ENCODE measurements at places on chromosomes 6 and 20.

GRCh38 chr6:108689272-108690161 is 128.8 kb downstream of the FOXO3 start:
- DNase-seq: no peak

DNA sequence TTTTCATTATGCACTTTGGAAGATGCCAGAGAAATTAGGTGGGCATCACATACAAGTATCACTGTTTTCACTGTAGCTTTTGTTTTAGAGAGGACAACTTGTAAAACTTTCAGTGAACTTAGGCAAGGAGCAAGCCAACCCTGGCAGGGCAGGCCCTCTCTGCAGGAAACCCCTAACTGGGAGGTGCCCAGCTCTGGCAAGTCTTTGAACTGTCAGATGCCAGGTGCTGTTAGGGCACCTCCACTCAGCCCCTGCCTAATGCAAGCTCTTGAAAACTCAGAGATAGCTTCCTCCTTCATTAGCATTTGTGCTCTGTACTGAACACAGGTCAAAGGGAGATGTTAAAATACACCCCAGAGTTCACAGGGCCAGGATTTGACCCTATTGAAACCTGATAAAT is 774.2 kb upstream of the FLRT3 start:
- DNase-seq: no peak

DNA sequence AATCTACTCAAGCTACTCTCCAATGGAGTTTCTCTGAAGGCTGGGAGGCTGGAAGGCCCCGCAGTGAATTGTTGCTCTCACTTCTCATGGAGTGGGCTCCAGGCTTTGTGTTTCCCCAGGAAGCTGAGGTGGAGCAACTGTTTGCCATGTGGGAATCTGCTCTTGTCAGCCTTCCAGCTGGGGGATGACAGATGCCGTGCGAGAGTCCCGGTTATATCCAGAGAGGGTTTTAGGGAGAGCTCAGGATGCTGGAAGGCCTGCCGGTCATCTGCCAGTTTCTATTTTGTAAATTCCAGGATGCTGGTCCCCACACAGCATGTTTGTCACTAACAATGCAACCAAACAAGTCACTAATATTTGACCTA is 98.2 kb upstream of the NAA20 start:
- no peak for DNase-seq

- DNase-seq: no peak
These were observed 62.6 kb downstream of the BACH2 start for GRCh38 chr6:90233994-90234393.

- DNase-seq: no peak
These were observed 26.2 kb downstream of the NTSR1 start for GRCh38 chr20:62734881-62735280.

All from GM12865 (cell line).